Glutamatergic neuron (in vitro differentiated cells): ENCODE measurements at places on chromosomes 3 and 15.
A peak's percentile ranks its signal among the peaks of the same experiment; 100 is the strongest.

- no peak for DNase-seq
Measured at GRCh38 chr15:100717596-100717995, 115.2 kb downstream of the ASB7 start.

- DNase-seq, result no peak
Measured at GRCh38 chr15:42138411-42138810, 18.0 kb downstream of the PLA2G4F start.

DNA sequence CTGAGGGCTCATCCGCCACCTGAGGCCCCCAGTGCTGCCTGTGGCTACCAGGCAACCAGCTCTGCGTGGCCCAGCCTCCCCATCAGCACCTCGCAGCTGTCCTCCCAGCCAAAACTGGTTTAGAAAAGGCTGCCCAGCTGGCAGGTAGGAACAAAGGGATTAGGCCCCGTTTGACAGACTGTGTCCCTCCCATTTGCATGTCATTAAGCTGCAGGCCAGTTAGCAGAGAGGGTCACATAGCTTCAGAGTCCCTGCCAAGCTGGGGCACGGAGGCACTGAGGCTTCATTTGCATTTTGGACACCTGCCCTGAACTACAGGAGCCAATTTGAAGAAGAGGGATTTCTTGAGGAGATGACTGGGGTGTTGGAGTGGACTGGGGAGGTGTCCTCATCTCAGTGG, 177.9 kb downstream of the TLE3 start:
- DNase-seq, result peak; percentile 40

DNA sequence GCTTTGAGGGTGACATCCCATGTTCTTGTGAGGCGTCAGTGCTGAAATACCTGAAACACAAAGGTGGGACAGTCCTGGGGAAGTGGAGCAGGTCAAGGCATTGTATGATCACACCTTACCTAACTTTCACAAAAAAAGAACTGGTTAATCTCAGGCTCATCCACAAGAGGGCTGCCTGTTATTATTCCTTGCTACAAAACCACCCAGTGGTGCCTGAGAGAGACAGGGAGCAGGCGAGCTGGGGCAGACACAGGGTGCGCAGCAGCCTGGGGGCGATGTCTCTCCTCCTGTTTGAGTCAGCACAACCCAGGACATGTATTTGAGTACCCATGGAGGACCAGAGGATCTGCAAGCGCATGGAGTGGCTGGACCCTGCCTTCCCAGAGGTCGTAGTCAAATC, 316.8 kb upstream of the ATP10A start:
- DNase-seq, result peak; percentile 35

GRCh38 chr3:168648321-168648720, 552.6 kb upstream of the GOLIM4 start:
- DNase-seq, result no peak

DNA sequence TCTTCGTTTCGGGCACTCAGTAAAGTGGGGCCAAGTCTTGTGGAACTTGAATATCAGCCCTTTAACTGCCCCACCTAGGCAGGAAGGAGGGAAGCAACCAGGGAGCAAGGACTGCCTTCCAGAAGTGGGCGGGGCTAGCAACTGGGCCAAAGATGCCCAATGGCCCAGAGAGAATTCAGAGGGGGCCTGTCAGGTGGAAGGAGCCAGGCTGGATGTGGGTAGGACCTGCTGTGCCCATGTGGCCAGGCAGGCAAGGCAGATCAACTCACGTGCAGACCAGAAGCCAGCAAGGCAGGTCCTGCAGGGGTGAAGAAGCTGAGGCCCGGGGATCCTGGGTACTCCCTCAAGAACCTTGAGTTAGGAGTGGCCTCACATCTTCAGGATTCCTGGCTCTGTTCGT, 5.5 kb downstream of the MAP6D1 start:
- no peak for DNase-seq

DNA sequence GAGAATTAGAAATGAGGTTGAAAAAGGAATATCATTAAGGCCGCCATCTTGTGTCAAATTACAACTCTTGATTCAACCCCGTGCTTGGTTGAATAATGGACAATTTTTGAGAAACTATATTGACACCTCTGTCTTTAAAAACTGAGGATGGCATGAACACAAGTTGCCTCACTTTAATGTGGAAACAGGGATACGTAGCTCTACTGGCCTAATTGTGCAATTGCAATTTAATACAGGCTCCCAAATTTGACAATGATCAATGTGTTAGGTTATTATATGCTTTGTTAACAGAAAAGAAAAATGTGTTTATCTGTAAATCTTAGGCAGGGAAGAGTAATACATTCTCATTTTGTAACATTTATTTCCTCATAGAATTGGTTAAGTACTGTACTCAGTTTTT, 77.1 kb upstream of the MCTP2 start:
- no peak for DNase-seq

GRCh38 chr15:55234104-55234799, 37.5 kb upstream of the RSL24D1 start:
- DNase-seq, result no peak

DNA sequence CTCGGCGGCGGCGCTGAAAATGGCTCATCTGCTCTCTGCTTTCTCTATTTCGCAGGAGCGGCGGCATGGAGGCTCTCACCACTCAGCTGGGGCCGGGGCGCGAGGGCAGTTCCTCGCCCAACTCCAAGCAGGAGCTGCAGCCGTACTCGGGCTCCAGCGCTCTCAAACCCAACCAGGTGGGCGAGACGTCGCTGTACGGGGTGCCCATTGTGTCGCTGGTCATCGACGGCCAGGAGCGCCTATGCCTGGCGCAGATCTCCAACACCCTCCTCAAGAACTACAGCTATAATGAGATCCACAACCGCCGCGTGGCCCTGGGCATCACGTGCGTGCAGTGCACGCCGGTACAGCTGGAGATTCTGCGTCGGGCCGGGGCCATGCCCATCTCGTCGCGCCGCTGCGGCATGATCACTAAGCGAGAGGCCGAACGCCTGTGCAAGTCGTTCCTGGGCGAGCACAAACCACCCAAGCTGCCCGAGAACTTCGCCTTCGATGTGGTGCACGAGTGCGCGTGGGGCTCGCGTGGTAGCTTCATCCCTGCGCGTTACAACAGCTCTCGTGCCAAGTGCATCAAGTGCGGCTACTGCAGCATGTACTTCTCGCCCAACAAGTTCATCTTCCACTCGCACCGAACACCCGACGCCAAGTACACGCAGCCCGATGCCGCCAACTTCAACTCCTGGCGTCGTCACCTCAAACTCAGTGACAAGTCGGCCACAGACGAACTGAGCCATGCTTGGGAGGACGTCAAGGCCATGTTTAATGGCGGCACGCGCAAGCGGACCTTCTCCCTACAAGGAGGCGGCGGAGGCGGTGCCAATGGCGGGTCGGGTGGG, 790 bp downstream of the SKOR1 start:
- DNase-seq, result peak; percentile 50

GRCh38 chr15:62958528-62959363, 83.8 kb upstream of the TPM1 start:
- DNase-seq, result no peak

- no peak for DNase-seq
Measured at GRCh38 chr15:99911816-99912215, 178.6 kb upstream of the LYSMD4 start.

DNA sequence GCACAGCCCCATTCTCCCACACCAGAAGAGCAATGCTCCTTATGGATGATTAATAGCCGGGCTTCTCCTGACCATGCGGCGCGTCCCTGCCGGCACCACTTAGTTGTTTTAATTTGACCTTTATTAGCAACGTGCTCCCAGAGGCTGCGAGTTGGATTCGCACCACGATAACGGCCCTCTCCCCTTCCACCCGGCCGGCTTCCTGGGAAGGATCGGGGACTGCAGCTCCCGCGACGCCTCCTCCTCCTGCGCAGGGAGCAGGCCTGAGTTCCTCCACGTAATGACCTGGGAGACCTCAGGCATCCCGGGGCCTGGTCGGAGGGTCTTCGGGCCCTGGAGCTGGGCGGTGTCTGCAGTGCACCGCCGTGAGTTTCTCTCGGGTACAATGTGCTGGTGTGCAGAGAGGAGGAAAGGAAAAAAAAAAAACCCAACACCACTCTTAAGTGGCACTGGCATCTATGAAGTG, 243.3 kb upstream of the TOPAZ1 start:
- peak; percentile 48 for DNase-seq

DNA sequence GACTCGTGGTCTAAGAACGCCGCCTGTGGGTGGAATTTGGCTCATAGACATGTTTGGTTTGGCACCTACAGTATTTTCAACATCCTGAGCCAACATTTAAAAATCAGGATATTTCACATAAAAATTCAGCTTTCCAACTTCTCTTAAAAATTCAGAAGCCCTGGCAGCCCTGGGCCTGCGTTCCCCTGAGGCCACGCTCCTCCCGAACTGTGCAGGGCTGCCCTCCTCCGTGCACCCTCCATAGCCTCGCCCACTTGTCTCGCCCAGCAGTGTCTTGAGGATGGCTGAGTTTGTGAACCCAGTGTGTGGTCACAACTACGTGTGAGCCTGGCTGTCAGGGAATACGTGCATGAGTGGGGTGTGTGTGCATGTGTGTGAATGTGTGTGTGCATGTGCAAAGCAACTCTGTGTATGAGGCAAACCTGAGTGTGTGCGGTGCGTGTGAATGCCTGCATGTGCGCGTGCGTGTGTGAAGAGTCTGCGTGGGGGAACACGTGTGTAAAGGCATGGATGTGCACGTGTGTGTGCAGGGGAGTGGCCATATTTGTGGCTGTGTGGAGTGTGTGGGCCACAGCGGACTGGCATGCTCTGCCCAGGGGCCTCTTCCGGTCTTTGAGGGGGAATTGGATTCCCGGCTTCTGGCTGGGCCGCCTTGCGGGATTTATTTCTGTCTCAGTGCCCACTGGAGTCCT, 30.9 kb downstream of the PTH1R start:
- DNase-seq, result no peak

DNA sequence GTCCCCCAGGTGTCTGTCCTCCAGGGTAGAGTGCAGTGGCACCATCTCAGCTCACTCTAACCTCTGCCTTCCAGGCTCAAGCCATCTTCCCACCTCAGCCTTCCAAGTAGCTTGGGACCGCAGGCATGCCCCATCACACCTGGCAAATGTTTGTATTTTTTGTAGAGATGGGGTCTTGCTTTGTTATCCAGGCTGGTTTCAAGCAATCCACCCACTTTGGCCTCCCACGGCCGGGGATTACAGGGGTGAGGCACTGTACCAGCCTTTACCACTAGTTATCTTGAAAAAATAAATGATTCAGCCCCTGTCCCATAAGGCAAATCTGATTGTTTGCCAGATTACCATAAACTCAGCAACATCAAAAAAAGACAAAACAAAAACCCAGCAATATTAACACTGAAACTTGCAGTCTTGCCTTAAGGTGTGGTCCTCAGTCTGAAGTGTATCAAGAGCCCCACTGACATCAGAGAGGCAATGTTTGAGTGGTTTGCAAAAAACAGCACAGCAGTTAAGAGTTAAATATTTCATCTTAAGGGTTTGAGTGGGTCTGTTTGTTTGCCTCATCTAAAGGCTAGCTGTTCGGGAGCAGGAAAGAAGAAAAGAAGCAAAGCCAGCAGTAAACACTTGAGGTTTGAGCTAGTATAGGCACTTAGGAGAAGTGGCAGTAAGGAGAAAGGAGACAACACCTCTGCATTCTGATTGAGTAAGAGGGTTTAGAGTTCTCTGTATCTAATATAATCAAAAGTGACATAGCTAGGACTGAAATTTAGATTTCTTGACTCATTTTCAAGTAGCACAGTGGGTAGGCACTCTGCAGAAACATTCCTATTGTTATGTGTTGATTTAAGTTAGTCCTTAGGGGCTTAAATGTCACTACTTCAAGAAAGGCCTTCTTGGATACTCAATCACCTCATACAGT, 26.3 kb upstream of the EDEM1 start:
- no peak for DNase-seq

DNA sequence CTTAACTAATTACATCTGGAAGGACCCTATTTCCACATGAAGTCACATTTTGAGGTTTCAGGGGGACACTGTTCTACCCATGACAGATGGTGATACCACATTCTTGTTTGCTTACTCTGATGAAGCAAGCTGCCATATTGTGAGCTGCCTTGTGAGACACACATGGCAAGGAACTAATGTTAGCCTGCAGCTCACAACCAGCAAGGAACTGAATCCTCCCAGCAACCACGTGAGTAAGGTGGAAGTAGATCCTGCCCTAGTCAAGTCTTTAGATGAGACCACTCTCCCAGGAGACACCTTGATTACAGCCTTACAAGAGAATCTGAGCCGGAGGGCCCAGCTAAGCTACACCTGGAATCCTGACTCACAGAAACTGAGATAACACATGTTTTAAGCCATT, 160.1 kb downstream of the PDE8A start:
- no peak for DNase-seq

DNA sequence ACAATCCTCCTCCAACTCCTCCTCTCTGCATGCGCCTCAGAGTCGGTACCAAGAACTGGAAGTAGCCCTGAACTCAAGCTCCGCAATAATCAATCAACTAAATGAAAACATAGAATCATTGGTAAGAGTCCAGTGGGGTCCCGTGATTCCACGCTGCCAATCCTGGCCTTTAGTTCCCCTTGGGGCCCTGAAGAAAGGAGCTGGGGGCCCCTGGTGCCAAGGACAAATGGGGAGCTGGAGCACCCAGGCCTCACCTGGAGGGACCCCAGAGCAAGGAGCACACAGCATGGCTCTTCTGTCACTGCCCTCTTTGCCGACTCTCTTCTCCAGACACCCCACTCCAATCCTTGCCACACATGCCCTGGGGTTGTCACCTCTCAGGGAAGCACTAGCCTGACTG, 80.3 kb downstream of the ADAMTS7 start:
- no peak for DNase-seq

- peak; percentile 16 for DNase-seq
Measured at GRCh38 chr3:165837058-165837525, at the start of gene BCHE. TSS of gene BCHE (minus strand) at chr3:165837423. CDS start at chr3:165831033, 6,390 bp downstream.

GRCh38 chr3:84074767-84075166, 884.0 kb upstream of the CADM2 start:
- DNase-seq, result no peak

- DNase-seq, result no peak
Measured at GRCh38 chr15:35427091-35427490, 118.9 kb downstream of the DPH6 start.

GRCh38 chr3:181721046-181721875, 9.5 kb downstream of the SOX2 start:
- no peak for DNase-seq

- no peak for DNase-seq
Measured at GRCh38 chr3:114624047-114624445, 330.2 kb downstream of the TIGIT start.

- no peak for DNase-seq
Measured at GRCh38 chr3:177833332-177833731, 636.0 kb upstream of the TBL1XR1 start.

DNA sequence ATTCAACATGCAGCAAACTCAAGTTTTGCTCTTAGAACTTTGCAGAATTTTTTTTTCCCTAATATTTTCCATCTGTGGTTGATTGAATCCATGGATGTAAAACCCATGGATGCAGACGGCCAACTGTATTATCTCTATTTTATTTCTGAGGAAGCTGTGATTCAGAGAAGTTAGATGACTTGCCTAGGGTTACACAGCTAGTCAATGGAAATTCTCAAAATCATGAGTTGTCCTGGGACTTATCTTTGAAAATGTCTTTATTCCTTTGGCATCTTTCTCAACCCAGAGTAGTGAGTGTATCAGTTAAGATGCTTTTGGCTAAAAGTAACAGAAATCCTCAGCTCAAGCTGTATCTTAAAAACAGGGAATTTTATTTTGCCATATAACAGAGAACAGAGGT, 107.9 kb upstream of the GALNT15 start:
- no peak for DNase-seq

- DNase-seq, result no peak
Measured at GRCh38 chr3:25713341-25713985, 48.8 kb upstream of the TOP2B start.

GRCh38 chr3:118408431-118408830, 626.2 kb downstream of the IGSF11 start:
- no peak for DNase-seq
